ENCODE measurements at places on chromosomes 16 and 17. TPM values are rescaled to one million over a fixed set of nuclear protein-coding genes. Genes with fewer than 3 reads are reported as not detected.

DNAAF1 gene
- total RNA-seq = not detected

GRCh38 chr17:69704935-69705334 is 290.4 kb downstream of the MAP2K6 start:
- no peak for DNase-seq

DNA sequence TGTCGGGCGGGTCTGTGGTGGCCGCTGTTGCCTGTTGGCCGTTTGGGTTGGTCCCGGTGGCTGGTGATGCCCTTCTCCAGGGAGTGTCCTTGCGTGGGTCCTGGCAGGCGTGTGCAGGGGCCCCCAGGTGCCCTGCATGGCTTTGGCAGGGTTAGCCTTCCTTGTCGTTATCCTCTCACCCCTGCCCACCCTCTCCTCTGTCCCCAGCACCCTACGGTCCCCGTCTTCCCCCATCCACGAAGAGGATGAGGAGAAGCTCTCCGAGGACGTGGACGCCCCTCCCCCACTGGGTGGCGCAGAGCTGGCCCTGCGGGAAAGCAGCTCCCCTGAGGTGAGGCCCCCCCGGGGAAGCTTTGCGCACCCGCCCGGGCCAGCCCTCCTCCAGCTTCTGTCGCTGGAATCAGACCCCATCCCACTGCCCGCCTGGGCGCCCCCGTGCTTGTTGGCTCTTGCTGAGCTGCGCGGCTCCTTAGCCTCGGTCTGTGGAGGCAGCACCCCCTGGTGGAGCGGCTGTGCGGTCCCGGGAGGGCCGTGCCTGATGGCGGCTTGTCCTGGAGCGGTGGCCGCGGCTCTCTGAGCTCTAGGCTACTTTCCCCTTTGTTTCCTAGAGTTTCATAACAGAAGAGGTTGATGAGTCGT is 10.6 kb upstream of the NUDT16L1 start:
- peak; percentile 30 for DNase-seq

DNA sequence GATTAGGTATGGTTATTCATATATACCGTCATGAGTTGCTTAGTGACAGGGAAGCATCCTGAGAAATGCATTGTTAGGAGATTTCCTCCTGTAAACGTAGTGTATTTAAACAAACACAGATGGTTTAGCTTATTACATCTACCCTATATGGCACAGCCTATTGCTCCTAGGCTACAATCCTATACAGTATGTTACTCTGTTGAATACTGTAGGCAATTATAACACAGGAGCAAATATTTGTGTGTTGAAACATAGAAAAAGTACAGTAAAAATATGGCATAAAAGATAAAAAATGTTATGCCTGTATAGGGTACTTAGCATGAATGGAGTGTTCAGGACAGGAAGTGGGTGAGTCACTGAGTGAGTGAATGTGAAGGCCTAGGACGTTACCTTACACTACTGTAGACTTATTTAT is 157.7 kb downstream of the CDH11 start:
- peak; percentile 68 for DNase-seq
